CD8-positive, alpha-beta memory T cell (primary cell): ENCODE measurements at places on chromosomes 3 and 15.

GRCh38 chr3:134110963-134111362 lies 81.2 kb upstream of the SLCO2A1 start:
- DNase-seq = no peak
- no peaks in the 10 kb centered on the region for H3K36me3 ChIP-seq
- H3K27me3 ChIP-seq = no peaks in the 10 kb centered on the region

DNA sequence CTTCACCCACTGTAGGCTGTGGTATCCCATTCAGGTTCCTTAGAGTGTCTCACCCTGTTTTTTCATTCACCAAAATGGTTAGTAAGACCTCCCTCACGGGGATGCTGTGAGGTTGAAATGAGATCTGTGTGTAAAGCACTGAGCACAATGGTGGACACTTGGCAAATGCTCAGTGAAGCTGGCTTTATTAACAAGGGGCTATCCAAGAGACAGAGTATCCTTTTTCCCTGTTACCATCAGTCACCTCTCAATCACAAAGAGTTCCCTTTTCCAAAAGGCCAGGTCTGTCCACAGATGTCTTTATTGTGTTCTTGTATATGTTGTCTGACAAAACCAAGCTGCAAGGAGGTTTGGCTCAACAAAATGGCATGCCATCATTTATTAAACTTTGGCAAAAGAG lies 138.9 kb upstream of the RARB start:
- H3K4me3 ChIP-seq = no peak overlapping the region
- H3K36me3 ChIP-seq = no peaks in the 10 kb centered on the region
- H3K27me3 ChIP-seq = no peaks in the 10 kb centered on the region
- H3K27ac ChIP-seq = no peak overlapping the region

GRCh38 chr3:150286390-150287147 lies 121.5 kb upstream of the TSC22D2 start:
- no peak overlapping the region for H3K27ac ChIP-seq
- no peak for DNase-seq
- H3K4me3 ChIP-seq = no peak overlapping the region
- no peaks in the 10 kb centered on the region for H3K27me3 ChIP-seq
- no peaks in the 10 kb centered on the region for H3K4me1 ChIP-seq

GRCh38 chr15:78928616-78929093 lies 16.2 kb downstream of the CTSH start:
- no peaks in the 10 kb centered on the region for H3K36me3 ChIP-seq
- no peaks in the 10 kb centered on the region for H3K27me3 ChIP-seq
- no peaks in the 10 kb centered on the region for H3K4me1 ChIP-seq
- no peak overlapping the region for H3K27ac ChIP-seq
- H3K4me3 ChIP-seq = no peak overlapping the region

- no peaks in the 10 kb centered on the region for H3K36me3 ChIP-seq
- no peaks in the 10 kb centered on the region for H3K27me3 ChIP-seq
- H3K4me3 ChIP-seq = no peak overlapping the region
- no peak overlapping the region for H3K27ac ChIP-seq
These were observed 13.5 kb upstream of the SUCNR1 start for GRCh38 chr3:151859905-151860304.

DNA sequence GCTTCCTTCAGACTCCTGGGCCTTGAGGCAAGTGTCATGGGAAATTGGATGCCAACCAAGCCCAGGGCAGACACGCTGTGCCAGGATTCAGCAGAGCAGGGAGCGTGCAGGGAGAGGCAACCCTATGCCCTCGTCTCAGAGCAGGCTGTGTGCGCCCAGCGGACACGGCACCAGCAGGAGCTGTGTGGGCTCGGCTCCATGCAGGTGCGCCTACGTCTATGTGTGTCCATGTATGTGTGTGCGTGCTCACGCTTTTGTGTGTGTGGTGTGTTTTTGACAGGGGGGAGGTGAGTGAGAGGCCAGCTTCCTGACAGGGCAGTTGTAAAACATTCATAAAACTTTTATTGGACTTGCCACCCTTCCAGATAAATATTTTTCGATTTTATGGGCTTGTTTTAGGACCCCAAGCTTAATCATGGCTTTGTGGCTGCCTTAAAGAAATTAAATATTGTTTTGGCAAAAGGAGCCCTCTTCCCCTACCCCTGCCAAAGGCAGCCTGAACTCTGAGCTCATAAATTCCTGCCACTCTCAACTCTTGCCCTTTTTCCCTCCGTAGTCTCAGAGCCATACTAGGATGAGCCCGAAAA lies 84.4 kb downstream of the DNAJB8 start:
- H3K4me1 ChIP-seq = no peaks in the 10 kb centered on the region
- H3K36me3 ChIP-seq = no peaks in the 10 kb centered on the region
- DNase-seq = no peak
- no peak overlapping the region for H3K4me3 ChIP-seq
- H3K27me3 ChIP-seq = no peaks in the 10 kb centered on the region
- no peak overlapping the region for H3K27ac ChIP-seq

GRCh38 chr15:69167218-69167846 lies 6.9 kb downstream of the GLCE start:
- H3K36me3 ChIP-seq = no peaks in the 10 kb centered on the region
- DNase-seq = no peak
- H3K27ac ChIP-seq = no peak overlapping the region
- H3K27me3 ChIP-seq = no peaks in the 10 kb centered on the region
- H3K4me3 ChIP-seq = no peak overlapping the region
- no peaks in the 10 kb centered on the region for H3K4me1 ChIP-seq

DNA sequence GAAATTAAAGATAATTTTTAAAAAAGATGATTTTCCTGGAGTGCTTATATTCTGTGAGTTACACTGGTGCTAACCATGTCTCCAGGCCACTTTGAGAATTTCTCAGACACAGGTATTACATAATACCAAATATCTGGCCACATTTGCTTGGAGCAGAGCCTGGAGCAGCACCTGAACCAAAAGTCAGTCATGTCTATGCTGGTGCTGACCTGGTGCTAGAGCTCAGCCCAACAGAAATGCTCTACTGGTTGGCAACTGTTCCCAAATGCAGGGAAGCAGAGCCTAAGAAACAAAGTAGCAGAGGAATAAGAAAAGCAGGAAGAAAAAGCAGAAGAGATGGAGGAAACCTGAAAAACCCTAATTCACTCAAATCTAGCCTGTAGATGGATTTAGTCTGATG lies 135.7 kb upstream of the SLC7A14 start:
- H3K27me3 ChIP-seq = no peaks in the 10 kb centered on the region
- no peaks in the 10 kb centered on the region for H3K36me3 ChIP-seq
- DNase-seq = no peak
- H3K4me3 ChIP-seq = no peak overlapping the region

GRCh38 chr15:51313074-51313393 lies 25.4 kb downstream of the CYP19A1 start:
- H3K4me3 ChIP-seq = no peak overlapping the region
- no peaks in the 10 kb centered on the region for H3K36me3 ChIP-seq
- no peaks in the 10 kb centered on the region for H3K4me1 ChIP-seq
- no peak overlapping the region for H3K27ac ChIP-seq
- no peak for DNase-seq
- H3K27me3 ChIP-seq = no peaks in the 10 kb centered on the region

DNA sequence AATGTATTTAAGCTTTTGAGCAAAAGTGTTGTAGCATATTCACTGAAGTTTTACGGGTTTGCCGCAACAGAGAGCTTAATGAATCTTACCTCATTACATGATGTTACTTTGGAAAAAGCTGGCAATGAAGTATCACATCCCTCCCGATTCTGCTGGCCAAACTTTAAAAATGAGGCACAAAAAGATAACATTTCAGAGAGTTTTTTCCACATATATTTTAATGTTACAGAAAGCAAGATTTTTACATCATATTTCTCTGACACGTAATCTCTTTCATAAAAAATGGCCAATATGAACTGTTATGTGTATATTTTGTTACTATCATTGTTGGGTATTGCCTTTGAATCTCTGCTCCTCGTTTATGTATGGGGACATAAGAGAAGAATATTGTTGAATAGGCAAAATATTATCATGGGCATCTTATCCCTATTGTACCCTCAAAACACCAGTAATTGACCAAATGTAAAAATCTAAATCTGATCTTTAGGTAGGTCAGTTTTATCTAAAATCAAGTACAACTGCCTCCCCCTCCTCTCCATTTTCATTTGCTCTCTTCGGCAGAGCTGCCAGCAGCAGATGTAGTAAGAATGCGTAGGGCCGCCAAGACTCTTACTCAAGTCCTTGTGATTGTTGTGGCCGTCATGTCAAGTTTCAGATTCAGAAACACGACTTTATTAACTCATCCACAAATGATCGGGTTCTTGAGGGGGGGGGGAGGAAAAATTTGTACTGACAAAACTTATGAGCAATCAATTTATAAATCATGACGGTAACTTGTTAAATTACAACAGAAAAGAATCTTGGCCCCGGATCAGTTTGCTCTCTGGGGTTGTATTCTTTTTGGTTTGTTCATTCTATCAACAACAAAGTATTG lies 106.7 kb upstream of the THRB start:
- H3K36me3 ChIP-seq = no peaks in the 10 kb centered on the region
- no peak overlapping the region for H3K27ac ChIP-seq
- no peak overlapping the region for H3K4me3 ChIP-seq
- no peak for DNase-seq
- H3K4me1 ChIP-seq = no peaks in the 10 kb centered on the region
- H3K27me3 ChIP-seq = no peaks in the 10 kb centered on the region

DNA sequence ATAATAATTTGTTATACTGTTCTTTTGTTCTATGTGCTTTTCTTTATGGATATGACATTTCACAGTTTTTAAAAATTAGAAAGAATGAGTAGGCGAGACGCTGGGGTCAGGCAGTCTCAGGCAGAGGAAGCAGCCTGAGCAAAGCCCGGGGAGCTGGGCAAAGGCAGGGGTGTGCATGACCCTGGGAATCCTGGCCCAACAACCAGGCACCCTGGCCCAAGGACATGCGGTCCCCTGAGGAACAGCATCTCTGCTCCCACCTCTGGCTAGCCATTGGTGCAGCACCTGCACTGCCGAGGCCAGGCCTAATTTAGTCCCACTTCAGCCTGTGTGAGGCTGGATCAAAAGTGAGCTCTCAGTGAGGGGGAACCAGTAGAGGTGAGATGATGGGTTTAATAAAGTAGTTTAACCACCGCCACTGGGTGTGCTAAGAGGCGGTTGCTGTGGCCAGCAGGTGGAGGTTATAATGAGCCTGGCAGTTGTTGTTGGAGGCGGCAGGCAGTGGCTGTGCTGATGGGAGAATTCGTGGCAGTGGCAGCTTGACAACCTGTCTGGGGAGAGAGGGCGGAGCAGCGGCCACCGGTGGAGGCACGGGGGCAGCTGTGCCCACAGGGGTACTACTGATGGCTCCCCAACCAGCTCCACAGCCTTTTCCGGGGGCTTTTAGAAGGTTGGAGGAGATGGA lies 41.5 kb downstream of the PRKCD start:
- H3K27ac ChIP-seq = no peak overlapping the region
- no peak for DNase-seq
- no peaks in the 10 kb centered on the region for H3K36me3 ChIP-seq
- no peaks in the 10 kb centered on the region for H3K27me3 ChIP-seq
- no peak overlapping the region for H3K4me3 ChIP-seq

- H3K27me3 ChIP-seq = no peaks in the 10 kb centered on the region
- no peak for DNase-seq
- H3K4me3 ChIP-seq = no peak overlapping the region
- no peaks in the 10 kb centered on the region for H3K4me1 ChIP-seq
- H3K27ac ChIP-seq = no peak overlapping the region
- H3K36me3 ChIP-seq = no peaks in the 10 kb centered on the region
These were observed 12.4 kb downstream of the C3orf20 start for GRCh38 chr3:14687360-14687759.
